Hematopoietic multipotent progenitor cell treated with erythropoietin and hydrocortisone succinate and interleukin-3 and kit ligand, for 8 days (in vitro differentiated cells): ENCODE measurements at places on chromosomes 7 and 10.

GRCh38 chr7:29806995-29807841, 910 bp downstream of the WIPF3 start:
- DNase-seq, result peak; percentile 12

DNA sequence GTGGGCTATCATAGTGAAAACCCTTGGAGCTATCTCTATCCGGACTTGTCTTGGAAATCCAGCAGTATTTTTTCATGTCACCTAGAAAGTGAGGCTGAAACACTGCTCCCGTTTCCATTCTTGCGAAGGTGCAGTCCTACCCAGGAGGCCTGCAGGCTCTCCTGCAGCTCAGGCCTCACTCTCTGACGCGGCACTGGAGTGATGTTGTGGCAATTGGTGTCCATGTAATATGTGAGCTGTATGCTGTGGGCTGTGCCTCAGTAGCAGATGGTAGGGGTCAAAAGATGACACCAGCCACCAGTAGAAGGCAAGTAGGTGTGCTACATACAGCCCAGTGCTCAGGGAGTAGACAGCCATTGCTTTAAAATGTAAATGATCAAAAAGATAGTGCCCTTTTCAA, 28.1 kb upstream of the ZNF680 start:
- DNase-seq, result no peak

GRCh38 chr7:55556492-55556891, 15.8 kb downstream of the VOPP1 start:
- no peak for DNase-seq

DNA sequence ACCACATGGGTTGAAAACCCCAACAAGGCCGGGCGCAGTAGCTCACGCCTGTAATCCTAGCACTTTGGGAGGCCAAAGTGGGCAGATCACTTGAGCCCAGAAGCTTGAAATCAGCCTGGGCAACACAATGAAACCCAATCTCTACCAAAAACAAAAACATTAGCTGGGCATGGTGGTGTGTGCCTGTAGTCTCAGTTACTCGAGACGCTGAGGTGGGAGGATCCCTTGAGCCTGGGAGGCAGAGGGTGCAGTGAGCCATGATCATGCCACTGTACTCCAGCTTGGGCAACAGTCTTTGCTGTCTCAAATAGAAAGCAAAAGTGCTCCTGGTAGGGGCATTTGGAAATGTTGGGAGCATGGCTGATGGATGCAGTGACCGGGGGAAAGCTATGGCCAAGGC, 209.6 kb upstream of the PLXNA4 start:
- no peak for DNase-seq

DNA sequence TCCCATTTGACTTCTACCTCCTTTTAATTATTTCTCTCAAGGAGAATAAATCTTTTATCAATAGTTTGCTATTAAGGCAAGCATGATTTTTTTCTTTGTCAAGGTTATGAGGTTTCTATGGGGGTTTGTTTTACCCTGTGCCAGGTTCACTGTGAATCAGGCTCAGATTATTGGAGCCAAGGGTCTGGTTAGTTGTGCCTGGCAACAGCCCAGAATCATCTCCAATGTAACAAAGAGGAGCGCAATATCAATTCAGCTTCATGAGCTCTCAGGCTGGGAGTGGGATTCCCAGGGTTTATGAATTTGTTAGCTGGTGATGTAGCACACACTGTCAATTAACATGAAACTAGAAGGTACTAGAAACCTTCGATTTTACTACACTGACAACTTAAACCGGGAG, 73.2 kb downstream of the AASS start:
- no peak for DNase-seq

DNA sequence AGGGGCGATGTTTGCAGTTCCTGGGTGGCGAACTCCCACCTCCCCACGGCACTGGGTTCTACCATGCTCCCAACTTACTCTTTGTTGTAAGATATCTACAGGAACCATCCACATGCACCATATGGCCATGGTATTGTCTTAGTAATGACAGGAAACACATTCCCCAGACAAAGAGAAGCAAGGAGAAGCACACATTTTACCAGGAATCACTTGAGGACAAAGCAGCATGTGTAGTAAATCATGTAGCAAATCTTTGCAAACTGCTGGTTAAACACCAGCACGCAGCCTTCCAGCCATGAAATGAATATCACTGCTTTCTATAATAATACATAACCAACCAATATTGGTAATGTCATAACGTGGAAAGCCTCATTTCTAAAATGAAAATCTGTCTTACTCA, 101.2 kb downstream of the NRP1 start:
- DNase-seq, result no peak

GRCh38 chr10:8758029-8758428, 703.5 kb downstream of the GATA3 start:
- no peak for DNase-seq
